Psoas muscle (tissue), 8 donors: ENCODE measurements at places on chromosomes 2 and 18. TPM values are rescaled to one million over a fixed set of nuclear protein-coding genes. Genes with fewer than 3 reads are reported as not detected.

ITGB6 gene
- polyA plus RNA-seq, result 2.1 TPM

KCNK3 gene
- polyA plus RNA-seq, result 2.3 TPM

ASTL gene
- not detected for polyA plus RNA-seq

B3GNT7 gene
- polyA plus RNA-seq, result 0.03 TPM

RNU2-63P gene
- not detected for polyA plus RNA-seq

AMER3 gene
- not detected for polyA plus RNA-seq

SNTG2 gene
- not detected for polyA plus RNA-seq

RUFY4 gene
- polyA plus RNA-seq, result 0.01 TPM

PLB1 gene
- polyA plus RNA-seq, result 0.74 TPM

HJURP gene
- 0.08 TPM for polyA plus RNA-seq

OTOS gene
- polyA plus RNA-seq, result 0.20 TPM

EPB41L5 gene
- 4.3 TPM for polyA plus RNA-seq

TNFAIP6 gene
- 0.26 TPM for polyA plus RNA-seq

CABYR gene
- polyA plus RNA-seq, result not detected

PRSS56 gene
- polyA plus RNA-seq, result 1.8 TPM

IL1F10 gene
- not detected for polyA plus RNA-seq

UXS1 gene
- 18.2 TPM for polyA plus RNA-seq

AGXT gene
- not detected for polyA plus RNA-seq

RAD51AP2 gene
- polyA plus RNA-seq, result not detected

PMS1 gene
- 10.5 TPM for polyA plus RNA-seq

NRP2 gene
- 0.67 TPM for polyA plus RNA-seq

MC5R gene
- polyA plus RNA-seq, result not detected

CLK1 gene
- polyA plus RNA-seq, result 91.8 TPM

PLA2R1 gene
- 0.20 TPM for polyA plus RNA-seq

CXCR1 gene
- polyA plus RNA-seq, result 0.10 TPM

POTEC gene
- polyA plus RNA-seq, result not detected

SMAD4 gene
- 35.6 TPM for polyA plus RNA-seq

ARHGAP15 gene
- 0.49 TPM for polyA plus RNA-seq

MALL gene
- polyA plus RNA-seq, result 2.6 TPM

PLGLB1 gene
- 1.2 TPM for polyA plus RNA-seq

ST8SIA5 gene
- 2.2 TPM for polyA plus RNA-seq

DAPL1 gene
- not detected for polyA plus RNA-seq

TTL gene
- 19.0 TPM for polyA plus RNA-seq
